ENCODE measurements at places on chromosomes 5 and 9.

DNA sequence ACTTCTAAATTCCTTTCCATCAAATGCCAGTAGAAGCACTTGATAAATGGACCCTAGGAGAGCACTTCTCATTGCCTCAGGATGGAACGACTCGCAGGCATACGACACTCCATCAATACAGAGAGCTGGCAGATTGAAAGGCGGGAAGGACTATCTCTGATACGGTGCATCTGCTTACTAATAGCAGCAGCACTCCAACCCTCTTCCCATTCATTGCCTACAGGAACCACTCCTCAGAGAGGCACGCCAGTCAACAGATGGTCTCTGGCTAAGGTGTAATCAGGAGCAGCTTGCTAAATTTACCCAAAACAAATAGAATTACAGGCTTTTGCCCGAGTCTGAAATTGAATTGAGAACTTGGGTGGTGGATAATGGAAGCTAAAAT lies 168.1 kb downstream of the EFNA5 start:
- H3K4me1 ChIP-seq, result no peaks in the 10 kb centered on the region
- H3K27ac ChIP-seq, result no peak overlapping the region
- H3K27me3 ChIP-seq, result no peaks in the 10 kb centered on the region

GRCh38 chr9:114958021-114958843 lies 27.8 kb upstream of the TNFSF8 start:
- DNase-seq, result no peak
- H3K4me1 ChIP-seq, result peaks cover 22% of the 10 kb centered on the region
- no peak overlapping the region for H3K27ac ChIP-seq

DNA sequence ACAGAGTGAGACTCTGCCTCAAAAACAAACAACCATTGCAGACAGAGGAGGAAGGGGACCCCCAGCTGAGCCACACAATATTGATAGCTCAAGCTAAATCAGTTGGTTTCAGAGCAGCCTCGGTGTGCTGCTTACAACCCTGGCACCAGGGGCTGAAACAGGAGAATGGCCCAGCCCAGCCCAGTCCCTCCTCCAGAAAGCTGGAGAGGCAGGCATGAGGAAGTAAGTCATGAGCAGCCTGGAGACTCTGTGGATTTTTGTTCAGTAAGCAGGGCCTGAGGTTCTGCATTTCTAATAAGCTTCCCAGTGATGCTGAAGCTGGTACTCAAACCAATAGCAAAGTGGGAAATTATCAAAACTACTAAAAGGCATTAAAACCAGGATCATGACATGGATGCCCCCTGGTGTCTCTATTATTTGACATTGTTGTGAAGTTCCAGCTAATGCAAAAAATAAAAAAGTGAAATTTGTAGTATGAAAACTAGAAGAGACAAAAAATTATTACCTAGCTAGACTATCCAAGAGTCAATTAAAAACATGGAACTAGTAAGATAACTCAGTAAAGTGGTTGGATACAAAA lies 14.2 kb downstream of the PRRT1B start:
- peaks cover 4% of the 10 kb centered on the region for H3K4me1 ChIP-seq
- no peak overlapping the region for H3K27ac ChIP-seq
- H3K4me3 ChIP-seq, result no peak overlapping the region
- DNase-seq, result peak; percentile 18
- H3K36me3 ChIP-seq, result no peaks in the 10 kb centered on the region

GRCh38 chr5:58985311-58985710 lies 402.4 kb downstream of the RAB3C start:
- no peak overlapping the region for H3K27ac ChIP-seq
- H3K4me1 ChIP-seq, result no peaks in the 10 kb centered on the region
- peaks cover 4% of the 10 kb centered on the region for H3K36me3 ChIP-seq
- no peak overlapping the region for H3K4me3 ChIP-seq

- no peak overlapping the region for H3K27ac ChIP-seq
- H3K36me3 ChIP-seq, result no peaks in the 10 kb centered on the region
- no peaks in the 10 kb centered on the region for H3K27me3 ChIP-seq
- no peaks in the 10 kb centered on the region for H3K4me1 ChIP-seq
- H3K4me3 ChIP-seq, result no peak overlapping the region
- no peak for DNase-seq
Observed at GRCh38 chr5:40860711-40861110, 19.5 kb downstream of the CARD6 start.

DNA sequence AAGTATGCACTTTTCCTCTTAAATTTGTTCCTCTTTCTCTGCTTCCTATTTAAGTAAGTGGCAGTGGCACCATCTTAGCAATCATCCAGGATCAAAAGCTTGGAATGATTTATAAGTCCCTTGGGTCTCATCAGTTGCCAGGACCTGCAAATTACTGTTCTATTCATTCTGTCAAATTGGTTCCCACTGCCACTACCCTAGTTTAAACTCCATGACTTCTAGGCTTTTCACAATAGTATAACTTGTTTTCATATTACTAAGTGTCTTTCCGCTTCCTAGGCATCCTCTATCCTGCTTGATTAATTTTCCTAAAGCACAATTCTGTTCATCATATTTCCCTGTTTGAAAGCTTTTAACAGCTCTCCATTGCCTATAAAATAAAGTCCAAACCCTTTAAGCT lies 363.9 kb upstream of the MEF2C start:
- H3K4me3 ChIP-seq, result no peak overlapping the region
- H3K27ac ChIP-seq, result no peak overlapping the region
- no peaks in the 10 kb centered on the region for H3K36me3 ChIP-seq
- DNase-seq, result no peak

Data from osteoblast (primary cell).